Kasumi-1 (cell line): ENCODE measurements at places on chromosomes 6 and 20.

GRCh38 chr6:4512051-4512471 is 264.1 kb upstream of the CDYL start:
- DNase-seq = no peak

GRCh38 chr20:61765081-61765870 is 300.4 kb downstream of the TAF4 start:
- no peak for DNase-seq

DNA sequence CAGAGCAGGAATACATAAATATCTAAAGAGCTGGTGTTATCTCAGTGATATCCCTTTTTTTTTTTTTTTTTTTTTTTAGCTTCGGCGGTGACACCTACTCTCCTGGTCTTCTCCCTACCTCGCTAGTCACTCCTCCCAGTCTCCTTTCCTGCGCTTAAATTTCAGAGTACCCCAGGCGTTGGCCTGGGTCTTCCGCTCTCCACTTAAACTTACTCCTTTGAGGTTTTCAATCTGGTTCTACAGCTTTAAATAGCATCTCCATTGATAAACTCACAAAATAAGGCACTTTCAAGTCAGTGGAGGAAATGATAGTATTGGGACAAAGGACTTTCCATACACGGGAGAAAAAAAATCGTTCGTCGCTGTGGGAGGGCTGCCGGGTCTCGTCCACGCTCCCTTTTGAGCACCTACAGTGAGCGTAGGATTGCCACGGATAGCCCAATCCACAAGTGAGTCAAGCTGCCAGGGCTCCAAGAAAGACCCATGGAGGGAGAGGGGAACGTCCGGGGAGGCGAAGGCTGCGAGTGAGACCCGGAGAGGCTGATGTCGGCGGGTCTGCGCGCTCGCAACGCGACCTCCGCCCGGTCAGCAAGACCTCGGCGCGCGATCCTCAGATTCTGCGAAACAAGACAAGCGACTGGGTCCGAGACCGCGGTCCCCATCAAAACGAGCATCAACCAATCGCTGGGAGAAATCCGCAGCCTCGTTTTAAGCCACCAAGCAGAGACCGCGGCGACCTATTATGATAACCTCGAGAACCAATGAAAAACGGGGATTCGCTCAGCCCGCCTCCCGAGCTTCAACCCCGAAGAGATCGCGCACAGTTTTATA is 672 bp upstream of the SRSF6 start:
- DNase-seq = peak; percentile 95

DNA sequence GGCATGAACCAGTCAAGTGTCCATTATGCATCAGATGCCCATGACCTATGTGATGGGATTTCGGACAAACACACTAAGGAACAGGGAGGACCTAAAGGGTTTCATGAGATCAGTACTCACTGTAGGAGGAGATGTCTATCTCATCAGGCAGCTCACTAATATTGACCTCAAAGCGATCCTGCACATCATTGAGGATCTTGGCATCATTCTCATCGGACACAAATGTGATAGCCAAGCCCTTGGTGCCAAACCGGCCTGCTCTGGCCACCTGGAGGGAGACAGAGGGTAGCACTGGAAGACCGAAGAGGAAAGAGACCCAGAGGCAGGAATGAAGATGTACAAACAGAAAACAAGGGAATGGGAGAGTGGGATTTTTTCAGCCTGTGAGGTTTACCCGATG is 1.9 kb downstream of the MCCD1 start:
- no peak for DNase-seq

GRCh38 chr20:1776681-1777475 is 118.3 kb upstream of the SIRPA start:
- peak; percentile 68 for DNase-seq

DNA sequence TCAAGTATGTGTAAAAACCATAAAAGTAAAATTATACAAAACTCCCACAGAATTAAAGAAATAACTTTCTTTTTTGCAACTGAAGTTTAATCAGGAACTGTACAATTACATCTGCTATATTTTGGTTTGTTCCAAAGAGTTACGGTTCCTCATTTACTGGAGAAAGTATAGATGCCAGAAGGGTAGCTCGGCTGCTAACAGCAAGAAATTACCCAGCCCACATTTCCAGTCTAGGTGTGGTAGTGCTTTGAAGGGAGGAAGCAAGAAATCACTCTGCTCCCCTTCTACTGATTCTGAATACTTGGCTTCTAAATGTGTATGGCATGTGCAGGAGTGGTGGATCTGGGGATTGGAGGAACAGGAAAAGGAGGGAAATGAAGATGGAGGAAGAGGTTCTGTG is 441.3 kb downstream of the CDC5L start:
- DNase-seq = no peak

DNA sequence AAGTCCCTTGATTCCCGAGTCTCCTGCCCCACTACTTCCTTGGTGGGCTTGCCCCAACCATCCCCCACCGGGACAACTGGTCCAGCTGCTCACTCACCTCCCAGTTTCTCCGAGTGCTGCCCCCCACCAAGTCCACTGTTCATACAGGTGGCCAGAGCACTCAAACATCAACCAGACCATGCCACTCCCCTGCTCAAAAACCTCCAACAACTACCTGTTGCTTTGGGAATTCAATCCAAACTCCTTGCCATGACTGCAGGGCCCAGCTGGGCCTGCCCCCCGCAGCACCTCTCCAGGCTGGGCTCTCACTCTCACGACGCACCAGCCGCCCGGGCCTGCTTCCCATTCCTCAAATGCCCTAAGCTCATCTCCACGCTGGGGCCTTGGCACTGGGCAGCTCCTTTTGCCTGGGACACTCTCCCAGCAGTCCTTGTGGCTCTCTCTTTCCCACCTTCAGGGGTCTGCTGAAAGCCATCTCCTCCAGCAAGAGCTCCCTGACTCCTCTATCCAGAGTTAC is 97.5 kb downstream of the NFATC2 start:
- DNase-seq = no peak

DNA sequence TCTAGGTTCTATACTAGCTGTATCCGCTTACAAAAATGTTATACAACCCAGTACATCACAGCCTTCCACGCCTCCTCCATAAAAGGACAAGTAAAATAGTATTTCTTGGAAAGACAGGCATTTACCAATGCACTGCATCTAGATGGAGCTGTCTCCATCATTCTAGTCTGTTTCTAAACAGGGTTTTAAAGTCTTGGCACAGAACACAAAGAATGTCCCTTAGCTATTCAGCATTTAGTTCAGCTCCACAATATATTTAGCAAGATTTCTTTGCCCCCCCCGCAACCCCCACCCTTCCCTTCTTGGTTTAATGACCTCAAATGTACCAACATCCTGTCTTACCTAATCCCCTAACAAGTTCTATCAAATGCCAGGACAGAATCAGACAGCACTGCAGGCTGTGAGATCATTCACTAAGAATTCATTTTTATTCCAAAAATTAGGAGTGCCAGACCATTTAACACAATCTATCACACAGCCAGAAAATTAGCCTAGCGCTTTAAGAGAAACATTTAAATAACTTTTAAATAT is 198.6 kb downstream of the BACH2 start:
- peak; percentile 54 for DNase-seq

DNA sequence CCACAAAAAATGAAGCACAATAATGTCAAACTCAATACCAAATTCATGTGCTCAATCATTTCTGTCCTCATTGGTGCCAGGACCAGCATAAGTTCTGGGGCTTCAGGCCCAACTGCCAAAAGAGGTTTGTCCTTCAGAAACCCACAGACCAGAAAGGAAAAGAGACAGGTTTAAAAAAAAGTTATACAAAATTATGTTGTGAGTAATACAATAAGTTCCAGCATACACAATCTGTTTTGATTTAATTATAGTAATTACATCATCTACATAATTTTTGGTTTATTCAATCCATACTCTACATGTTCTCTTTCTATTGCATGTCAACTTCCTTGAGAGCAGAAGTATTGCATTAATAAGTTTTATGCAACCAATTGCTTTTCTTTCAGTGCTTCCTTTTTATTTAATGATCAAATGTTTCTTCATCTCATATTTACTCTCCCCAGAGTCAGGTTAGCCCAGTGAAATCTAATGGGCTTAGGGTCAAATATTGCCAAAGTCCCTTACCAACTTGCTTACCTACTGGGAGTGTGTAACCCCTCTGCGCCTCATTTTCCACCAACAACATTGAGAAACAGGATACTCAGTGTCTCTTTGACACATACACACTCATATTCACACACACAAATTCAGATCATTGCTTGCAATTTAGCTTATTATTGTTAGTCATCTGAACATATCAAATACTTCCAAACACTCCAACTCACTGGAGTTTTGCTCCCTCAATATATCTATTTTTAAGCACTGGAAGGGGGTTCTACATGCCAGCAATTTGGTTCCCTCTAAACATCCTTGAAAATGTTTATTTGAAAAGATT is 424.4 kb upstream of the MARCKS start:
- no peak for DNase-seq

DNA sequence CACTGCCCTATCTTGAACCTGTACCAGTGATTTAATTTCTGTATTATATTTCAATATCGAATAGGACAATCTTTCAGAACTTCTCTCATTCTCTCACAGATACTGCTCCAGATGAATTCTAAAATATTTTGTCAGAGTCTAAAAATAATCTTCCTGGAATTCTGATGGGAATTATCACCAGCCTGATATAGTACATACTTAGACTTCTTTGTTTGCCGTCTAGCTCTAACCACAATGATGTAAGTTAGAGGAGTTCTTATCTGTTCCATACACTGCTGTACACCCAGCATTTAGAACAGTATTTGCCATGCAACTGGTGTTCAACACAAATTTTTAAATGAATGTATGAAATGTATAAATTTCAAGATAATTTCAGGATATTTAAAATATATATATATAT is 1.3 kb upstream of the HUS1B start:
- DNase-seq = no peak

GRCh38 chr6:154984146-154984545 is 11.0 kb upstream of the TIAM2 start:
- no peak for DNase-seq

DNA sequence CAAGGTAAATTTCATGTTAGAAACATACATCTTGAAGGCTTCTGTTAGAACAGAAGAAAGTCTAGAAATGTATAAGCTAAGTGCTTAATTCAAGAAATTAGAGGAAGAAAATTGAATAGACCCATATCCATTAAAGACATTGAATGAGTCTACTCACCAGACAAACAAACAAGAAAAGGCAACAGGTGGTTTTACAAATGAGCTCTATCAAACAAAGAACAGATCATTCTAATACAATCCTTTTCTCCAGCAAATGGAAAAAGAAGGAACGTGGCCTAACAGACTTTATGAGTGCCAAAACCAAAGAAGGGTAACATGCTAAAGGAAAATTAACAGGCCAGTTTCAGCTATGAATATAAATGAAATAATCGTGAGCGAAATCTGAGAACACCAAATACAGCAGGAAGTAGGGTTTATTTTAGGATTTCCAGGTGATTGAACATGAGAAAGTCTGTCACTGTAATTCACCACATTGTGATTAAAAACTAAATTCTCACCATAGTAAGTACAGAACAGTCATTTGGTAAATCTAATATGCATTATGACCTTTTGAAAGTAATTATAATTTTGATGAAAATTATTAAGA is 22.6 kb downstream of the MTHFD1L start:
- DNase-seq = no peak

- peak; percentile 31 for DNase-seq
These were observed 250.1 kb downstream of the ATXN1 start for GRCh38 chr6:16511040-16511660.

- no peak for DNase-seq
These were observed 458.3 kb downstream of the MMUT start for GRCh38 chr6:49004801-49005200.

DNA sequence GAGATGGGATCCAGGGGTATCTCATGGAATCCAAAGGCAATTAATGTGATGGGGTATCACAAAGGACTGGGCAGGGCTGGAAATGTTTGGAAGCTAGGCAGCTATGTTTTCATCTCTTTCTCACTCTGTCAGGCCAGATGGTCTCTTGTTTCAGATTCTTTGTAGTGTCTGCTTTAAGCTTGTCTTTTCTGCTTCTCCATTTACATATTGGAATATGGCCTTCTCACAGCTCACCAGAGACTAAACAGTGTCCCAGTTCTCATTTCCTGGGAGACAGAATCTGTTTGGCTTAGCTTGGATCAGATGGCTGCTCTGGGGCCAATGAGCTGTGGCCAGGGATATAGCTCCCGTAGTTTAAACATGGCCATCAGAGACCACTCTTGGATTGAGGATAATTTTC is 78.9 kb downstream of the SLC35F1 start:
- no peak for DNase-seq

- no peak for DNase-seq
These were observed 51.2 kb upstream of the RNF144B start for GRCh38 chr6:18335948-18336347.

- no peak for DNase-seq
These were observed 51.7 kb downstream of the SLC22A23 start for GRCh38 chr6:3405182-3405518.

DNA sequence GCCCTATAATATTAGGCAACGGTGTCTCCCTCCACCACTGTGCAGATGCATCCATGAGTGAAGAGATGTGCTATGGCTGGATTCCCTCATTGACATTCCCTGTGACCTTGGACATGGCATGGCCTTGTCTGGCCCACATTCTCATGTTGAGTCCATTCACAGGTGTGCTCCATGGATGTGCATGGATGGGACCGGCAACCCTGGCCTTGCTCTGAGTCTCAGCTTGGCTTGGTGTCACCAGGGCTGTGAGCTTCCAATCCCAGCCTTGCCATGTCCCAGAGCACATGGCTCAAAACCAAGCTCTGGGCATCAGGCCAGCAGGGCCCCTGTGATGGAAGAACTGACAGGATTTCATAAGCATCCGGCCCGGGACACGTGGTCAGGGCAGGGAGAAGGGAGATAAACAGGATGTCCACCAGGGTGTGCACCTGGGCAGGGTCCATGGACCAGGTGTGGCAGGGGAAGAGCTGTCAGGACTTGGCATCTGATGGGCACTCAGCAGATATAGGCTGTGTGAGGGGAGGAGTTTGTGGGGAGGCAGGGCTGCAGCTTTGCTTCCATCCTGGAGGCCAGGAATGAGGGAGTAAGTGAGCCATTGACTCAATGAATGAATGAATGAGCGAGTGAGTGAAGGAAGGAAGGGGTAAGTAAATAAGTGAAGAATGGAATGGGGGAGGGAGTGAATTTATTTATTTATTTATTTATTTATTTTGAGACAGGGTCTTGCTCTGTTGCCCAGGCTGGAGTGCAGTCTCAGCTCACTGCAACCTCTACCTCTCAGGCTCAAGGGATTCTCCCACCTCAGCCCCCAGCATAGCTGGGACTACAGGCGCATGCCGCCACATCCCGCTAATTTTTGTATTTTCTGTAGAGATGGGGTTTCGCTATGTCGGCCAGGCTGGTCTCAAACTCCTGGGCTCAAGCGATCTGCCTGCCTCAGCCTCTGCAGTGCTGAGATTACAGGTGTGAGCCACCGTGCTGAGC is 15.7 kb downstream of the NRSN2 start:
- DNase-seq = peak; percentile 72
